Diencephalon (tissue), 1 donor: ENCODE measurements at places on chromosomes 12 and 14. TPM values are rescaled to one million over a fixed set of nuclear protein-coding genes. Genes with fewer than 3 reads are reported as not detected.

ARMH4 gene
- total RNA-seq = 56.1 TPM

FSCB gene
- not detected for total RNA-seq

KRT85 gene
- not detected for total RNA-seq

ZBTB25 gene
- total RNA-seq = 19.1 TPM

PTPRB gene
- 10.1 TPM for total RNA-seq

HPD gene
- not detected for total RNA-seq

TEX52 gene
- not detected for total RNA-seq

CCDC184 gene
- total RNA-seq = 30.9 TPM
